ENCODE measurements at places on chromosomes 12 and 14. TPM values are rescaled to one million over a fixed set of nuclear protein-coding genes. Genes with fewer than 3 reads are reported as not detected.
A peak's percentile ranks its signal among the peaks of the same experiment; 100 is the strongest.

DNA sequence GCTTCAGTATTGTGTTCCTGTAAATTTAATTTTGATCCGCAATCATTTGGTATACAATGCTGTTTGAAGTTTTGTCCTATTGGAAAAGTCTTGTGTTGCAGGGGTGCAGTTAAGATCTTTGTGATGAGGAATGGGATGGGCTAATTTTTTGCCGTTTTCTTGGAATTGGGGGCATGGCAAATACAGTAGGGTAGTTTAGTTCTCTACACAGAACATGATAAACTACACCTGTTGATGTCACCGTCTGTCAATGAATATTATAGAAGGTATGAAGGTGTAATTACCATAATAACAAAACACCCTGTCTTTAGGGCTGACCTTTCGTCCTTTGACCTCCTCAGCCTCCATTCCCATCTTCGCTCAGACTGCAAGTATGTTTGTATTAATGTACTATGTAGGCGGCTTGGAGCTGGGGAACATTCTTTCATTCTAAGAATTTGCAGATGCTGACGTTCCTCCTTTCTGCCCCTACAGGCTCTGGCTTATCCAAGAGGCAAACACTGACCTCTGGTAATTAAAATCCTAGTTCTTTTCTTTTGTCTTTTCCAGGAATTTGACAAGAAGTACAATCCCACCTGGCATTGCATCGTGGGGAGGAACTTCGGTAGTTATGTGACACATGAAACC is 1.7 kb downstream of the DYNLL1 start:
- DNase-seq: no peak

DNA sequence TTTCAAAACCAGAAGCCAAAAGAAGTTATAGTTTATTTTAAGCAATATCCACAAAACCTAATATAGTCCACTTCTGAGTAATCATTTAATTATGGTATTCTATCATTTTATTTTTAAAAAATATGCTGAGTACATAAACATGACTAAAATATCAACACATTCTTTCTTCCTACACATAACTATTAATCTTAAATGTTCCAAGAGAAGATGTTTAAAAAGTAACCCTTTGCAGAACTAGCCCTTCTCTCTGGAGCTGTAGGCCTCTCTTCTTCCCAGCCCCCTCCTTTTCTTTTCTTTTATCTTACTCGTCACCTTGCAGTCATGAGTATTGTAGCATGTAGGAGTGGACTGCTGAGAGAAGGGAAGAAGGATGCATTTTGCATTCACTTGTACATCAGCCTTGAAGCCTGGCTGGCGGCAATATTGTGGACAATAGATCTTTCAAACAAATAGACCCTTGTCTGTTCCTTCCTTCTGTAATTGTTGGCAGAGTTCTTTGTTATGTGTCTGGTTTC is 941.9 kb downstream of the NRXN3 start:
- no peak for DNase-seq

DNA sequence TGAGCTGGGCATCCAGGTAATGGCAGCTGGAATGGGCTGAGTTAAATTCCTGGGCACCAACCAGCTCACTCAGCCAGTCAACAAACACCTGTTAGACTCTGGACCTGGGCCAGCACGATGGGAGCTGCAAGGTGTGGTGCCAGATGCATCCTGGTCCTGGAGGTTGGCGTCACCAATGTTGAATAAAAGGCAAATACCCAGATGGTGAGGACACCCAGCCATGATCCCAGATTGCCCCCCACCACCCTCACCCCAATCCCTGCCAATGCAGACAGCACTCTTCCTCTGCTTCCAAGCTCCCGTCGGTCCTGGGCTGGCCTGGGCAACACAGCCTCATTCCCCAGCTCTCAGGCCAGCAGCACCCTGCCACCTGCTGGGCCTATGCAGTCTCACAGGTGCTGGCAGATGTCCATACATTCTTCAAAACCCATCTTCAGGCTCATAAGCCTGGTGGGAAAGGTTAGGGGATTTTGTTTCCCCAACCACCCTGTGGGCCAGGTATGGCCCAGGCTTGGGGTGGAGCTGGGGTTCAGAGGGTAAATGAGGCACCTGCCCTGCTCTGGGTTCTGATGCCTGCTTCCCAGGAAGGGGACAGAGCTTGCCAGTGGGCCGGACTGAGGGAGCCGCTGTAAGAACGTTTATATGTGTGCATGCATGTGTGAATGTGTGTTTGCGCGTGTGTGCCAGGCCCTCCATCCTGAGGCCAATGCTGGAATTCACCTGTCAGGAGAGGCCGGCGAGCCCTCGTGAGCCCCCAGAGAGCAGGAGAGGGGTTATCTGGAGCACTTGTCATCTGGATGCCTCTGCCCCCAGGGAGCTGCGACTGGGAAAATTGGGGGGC is 58.0 kb downstream of the LGMN start:
- DNase-seq: peak; percentile 38

DNA sequence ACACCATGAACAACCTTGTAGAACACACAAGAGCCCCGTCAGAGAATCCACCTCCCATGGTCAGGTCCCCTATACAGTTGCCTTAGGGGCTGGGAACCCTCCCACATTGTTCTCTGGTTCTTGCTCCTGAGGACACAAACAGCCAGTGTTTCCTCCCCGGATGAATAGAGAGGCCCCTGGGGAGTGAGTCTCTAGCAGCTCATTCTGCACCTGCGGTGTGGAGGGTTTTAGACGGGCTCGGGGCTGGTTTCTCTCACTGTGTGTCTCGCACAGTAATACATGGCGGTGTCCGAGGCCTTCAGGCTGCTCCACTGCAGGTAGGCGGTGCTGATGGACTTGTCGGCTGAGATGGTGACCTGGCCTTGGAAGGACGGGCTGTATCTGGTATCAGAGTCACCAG is 1052.1 kb downstream of the TMEM121 start:
- DNase-seq: no peak

GRCh38 chr14:64387232-64387781 is 846 bp upstream of the MTHFD1 start:
- DNase-seq: peak; percentile 52

DNA sequence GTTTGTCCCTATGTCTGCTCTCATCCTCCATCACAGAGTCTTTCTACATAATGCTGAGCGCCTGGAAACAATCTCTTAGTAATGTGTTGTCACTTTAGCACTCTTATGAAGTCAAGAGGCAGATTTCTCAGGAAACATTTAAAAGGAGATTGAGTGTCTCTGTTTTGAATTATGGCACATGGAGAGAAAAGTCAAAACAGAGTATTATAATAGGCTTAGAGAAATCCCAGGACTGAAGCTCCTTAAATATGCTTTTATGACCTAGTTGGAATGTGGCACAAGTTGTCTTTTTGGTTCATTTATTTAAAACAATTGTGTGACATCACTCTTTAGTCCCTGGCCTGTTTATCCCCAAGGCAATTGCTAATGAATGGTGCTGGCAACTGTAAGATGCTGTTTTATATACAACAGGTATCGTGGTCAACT is 117.8 kb upstream of the HIF1A start:
- DNase-seq: no peak

DNA sequence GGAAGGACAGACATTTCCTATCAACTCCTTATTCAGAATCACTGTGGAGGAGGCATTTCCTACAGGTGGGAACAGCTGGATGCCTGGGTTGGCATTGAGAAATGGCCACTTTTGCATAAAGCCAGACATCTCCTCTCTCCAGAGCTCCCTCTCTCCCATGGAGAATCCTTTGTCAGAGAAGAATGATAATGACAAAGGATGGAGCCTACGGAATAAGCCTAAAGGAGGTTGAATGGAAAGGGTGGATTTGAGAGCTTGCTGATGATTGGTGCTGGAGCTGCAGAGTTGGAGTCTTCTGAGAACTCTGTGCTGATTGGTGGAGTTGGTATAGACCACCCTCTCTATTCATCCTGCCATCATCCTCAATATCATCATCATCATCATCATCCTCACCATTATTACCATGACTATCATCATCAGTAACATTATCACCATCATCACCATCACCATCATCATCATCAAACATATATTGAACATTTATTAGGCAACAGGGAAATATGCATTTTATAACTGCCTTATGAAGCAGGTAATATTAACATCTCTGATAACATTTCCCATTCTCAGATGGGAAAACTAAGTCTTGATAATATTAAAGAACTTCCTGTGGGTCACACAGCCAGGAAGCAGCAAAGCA is 89.2 kb upstream of the HSPB8 start:
- no peak for DNase-seq

Gene TMEM260
- total RNA-seq: 35.4 TPM

Measured in glutamatergic neuron (in vitro differentiated cells).